ENCODE measurements at places on chromosomes 5 and 9.

DNA sequence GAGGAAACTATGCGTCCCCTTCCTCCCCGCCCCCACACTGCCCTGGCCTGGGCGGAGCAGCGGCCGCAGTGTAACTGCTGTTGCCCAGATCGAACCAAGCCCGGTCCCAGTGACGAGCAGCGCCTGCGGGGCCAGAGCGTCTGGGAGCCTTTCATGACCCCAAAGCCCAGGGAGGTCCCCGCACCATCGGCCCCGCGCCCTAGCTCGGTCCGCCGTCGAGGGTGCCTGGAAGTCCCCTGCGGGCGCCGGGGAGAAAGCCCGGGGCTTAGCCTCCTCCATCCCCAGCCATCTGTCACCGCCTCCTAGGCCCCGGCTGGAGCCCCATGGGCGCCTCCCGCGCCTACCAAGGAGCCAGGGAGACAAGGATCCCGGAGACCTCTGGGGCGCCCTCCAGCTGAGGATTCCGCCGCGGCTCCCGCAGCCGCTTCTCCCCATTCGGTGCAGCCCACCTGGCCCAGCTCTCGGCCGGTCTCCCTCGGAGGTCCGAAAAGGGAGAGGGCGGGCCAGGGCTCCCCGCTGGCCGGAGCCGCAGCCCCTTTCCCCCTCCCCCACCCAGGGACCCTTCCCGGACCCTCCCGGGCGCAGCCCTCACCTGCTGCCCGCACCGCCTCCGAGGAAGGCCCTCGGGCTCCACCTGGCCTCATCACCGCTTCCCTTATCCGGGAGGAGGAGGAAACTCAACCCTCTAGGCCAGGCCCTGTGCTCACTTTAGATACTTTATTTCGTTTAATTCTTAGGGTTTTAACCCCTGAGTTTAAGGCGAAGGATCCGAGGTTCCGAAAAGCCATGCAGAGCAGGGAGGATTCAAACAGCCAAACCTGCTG lies 45.6 kb downstream of the APTX start:
- DNase-seq, result no peak

- DNase-seq, result peak; percentile 61
These were observed 155.1 kb downstream of the BNC2 start for GRCh38 chr9:16715404-16715803.

- no peak for DNase-seq
These were observed 47.7 kb upstream of the TESK1 start for GRCh38 chr9:35557320-35557719.

DNA sequence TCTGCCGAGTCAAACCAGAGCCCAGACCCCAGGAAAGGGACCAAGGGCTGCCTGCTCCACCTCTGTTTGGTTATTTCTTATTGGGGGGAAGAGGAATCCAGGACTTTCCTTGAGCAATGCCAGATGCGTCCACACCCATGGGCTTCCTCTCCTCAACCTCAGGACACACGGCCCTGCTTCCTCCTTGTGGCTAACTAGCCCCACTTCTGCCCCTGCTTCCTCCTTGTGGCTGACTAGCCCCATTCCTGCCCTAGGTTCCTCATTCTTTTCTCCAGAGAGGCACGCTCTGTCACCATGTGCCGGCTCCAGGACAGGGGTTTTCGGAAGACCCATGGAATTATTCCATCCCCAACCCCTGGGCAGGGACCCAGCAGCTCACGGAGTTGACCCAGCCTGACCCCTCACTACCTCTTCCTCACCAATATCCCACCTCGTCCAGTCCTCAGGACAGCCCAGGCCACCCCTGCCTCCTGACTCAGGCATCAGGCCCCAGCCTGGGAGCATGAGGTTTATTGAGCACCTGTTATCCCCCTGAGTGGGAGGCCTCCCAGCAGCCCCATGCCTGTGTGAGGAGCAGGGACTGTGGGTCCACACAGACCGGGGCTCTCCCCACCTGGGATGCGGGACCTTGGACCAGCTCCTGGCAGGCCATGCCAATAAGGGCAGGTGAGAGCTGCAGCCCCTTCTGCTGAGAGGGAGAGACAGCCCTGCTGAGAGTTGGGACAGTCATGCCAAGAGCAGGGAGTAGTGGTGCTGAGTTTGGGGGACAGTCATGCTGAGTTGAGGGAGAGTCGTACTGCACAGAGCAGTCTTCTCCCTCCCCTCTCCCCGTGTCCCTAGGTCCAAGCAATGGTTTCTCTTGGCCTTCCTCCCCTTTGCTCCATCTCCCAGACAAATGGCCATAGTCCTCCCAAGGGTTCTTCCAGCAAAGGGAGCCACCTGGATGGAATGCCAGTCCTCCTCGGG lies 11.8 kb upstream of the FCN1 start:
- no peak for DNase-seq

DNA sequence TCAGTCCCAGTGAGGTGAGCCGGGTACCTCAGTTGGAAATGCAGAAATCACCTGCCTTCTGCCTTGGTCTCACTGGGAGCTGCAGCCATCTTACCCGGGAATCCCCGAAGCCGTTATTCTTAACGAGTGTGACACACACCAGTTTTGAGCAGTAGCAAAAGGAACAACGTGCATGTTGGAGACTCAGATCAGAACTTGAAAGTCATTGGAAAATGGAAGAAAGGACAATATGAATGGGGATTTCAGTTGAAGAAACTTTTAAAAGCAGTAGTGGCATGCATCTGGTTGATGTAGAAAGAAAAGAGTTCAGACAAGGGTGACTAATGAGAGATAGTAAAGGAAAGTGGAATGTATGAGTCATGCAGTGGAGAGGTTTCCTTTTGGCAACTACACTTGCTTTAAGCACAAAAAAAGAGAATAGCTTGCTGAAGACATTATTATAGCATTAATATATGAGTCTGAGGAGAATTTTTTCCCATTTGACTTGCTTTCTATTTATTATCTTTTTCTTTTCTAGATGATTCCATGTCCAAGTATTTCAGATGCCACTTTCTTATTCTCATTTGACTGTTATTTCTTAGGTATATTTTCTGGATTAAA lies 44.4 kb upstream of the ANKDD1B start:
- peak; percentile 94 for DNase-seq

Data from amniotic epithelial cell (primary cell).